ENCODE measurements at places on chromosomes 4 and X.
A peak's percentile ranks its signal among the peaks of the same experiment; 100 is the strongest.

DNA sequence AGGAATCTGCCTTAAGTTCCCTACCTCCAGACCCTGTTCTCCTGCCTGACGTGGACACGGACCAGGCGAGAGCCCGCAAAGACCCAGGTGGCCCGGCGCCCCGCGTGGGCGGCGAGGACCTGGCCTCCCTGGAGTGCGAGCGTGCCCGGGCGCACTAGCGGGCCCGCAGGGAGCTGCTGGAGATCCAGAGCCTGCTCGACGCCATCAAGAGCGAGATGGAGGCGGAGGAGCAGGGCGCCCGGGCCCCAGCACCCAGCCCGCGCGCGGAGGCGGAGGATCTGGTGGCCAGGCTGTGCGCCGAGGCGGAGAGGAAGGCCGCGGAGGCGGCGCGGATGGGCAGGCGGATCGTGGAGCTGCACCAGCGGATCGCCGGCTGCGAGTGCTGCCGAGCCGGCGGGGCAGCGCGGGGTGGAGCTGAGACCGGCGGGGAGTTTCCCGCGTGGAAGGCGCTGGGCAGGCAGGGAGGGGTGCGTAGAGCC, 18.2 kb downstream of the MRFAP1 start:
- no peak for DNase-seq

DNA sequence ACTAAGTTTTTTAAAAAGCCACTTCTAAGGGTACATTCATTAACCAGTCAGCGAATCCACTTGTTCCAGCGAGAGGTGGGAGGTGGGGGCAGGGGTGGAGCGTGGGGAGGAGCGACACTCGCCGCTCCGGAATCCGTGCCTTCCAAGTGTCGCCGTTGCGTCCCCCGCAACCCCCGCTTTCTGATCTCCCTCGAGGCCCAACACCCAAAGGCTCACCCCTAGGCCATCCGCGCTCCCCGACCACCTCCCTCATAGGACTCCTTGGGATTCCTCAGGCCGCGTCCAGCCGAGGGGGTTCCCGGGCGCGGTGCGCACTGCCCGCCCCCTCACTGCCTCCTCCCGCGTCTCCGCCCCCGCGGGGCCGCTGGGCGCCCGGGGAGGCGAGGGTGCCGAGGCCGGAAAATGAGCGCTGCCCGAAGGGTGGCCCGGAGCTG, 108.1 kb upstream of the STOX2 start:
- DNase-seq = no peak

GRCh38 chr4:110059556-110060191, 138.7 kb downstream of the ELOVL6 start:
- no peak for DNase-seq

DNA sequence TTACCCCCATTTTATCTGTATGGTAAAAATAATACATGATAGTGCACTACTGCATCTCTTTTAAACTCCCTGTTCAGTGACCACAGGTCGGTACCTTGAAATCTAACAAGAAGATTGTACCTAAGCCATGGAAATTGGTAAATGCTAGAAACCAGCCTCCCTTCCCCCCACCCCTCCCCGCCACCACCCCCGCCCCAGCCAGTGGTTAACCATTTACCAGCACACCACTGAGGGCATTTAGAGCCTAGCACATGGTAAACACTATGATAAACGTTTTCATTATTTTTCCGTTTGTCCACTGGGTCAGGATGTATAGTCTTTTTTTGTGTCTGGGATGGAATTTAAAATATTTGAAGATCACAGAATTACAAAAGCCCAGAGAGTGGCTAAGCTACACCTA, 703 bp upstream of the FTSJ1 start:
- DNase-seq = no peak

DNA sequence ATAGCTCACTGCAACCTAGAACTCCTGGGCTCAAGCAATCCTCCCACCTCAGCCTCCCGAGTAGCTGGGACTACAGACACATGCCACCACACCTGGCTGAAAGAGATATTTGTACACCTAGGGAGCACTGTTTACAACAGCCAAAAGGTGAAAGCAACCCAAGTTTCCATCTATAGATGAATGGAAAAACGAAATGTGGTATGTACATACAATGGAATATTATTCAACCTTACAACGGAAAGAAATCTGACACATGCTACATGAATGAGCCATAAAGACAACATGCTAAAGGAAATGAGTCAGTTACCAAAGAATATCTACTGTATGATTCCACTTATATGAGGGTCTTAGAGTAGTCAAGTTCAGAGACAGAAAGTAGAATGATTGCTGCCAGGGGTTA, 52.2 kb downstream of the ABCG2 start:
- peak; percentile 16 for DNase-seq

- no peak for DNase-seq
These were observed 442.9 kb upstream of the RASGEF1B start for GRCh38 chr4:81914623-81915022.

DNA sequence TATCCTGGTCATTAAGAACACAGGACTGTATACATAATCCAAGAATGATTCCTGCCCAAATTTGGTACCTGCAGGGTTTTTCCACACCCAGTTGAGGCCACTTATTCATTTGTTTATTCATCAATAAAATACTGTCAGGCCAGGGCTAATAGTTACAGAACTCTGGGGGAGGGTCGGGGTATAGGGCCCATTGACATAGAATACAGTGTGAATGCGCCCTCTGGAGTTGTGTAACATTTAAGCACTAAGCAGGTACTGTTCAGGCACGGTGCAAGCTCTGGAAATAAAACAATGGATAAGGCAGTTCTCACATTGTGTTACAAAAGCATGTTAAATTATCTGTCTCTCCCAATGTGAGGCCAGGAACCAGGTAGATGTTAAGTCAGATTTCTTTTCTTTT, 30.8 kb upstream of the LRBA start:
- DNase-seq = no peak

DNA sequence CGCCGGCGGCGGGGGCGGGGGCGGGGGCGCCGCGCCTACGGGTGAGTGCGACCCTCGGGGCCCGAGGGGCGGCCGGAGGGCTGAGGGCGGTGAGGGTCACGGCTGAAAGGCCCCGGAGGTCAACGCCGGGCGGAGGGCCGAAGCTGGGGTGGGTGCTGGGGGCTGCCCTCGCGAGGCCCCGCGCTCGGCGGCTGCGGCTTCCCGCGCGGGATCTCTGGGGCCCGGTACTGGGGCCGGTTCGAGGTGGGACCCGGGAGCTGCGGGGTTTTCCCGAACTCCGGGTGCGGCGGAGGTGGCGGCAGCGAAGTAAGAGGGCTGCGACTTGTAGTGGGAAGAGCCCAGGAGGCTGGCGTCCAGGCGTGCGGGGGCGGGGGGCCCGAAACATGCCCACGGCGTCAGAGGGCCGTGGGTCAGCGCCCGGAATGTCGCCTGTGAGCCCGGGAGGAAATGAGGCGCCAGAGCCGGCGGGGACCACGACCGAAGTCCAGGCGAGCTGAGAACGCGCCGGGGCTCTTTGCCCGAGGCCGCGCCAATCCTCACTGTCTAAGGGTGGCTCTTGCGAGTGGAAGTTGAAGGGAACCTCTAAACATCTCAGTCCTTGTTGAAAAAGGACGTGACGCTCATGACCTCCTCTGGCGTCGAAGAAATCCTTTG, 407 bp downstream of the IL13RA1 start:
- peak; percentile 0 for DNase-seq

DNA sequence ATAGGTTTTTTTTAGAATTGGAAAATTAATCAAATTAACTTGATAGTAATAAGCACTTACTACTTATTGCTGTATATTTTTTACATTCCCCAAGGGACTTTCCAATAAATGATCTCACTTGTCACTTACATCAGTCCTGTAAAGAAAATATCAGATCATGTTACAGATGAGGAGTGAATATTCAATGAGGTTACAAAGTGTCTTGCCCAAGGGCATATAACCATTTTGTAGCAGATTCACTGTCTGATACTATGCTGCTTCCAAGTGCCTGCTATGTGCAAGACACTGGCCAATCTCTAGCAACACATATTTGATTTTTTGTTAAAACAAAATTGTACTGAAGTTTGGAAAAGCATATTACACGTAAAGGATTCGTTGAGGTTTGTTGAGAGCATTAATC, 1287.7 kb downstream of the FAM133A start:
- DNase-seq = no peak

DNA sequence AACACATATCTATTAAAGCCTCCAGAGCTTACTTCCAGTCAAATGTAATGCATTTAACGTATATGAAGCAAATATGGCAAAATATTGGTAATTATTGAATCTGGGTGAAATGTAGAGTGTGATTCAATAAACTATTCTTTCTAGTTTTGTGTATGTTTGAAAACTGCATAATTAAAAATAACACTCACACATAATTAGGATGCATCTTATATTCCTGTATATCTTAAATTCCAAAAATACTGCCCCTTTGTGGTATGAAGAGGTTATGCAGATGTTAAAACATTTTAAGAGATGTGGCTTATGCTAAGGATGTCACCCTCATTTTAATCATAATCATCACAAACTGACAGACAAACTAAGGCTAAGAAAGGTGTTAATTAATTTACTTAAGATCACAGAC, 182.9 kb downstream of the COX18 start:
- no peak for DNase-seq

- no peak for DNase-seq
These were observed 5.7 kb downstream of the SLC6A8 start for GRCh38 chrX:153693216-153694086.

- no peak for DNase-seq
These were observed 198.6 kb downstream of the MAGEB5 start for GRCh38 chrX:26414534-26414933.

- DNase-seq = no peak
These were observed 35.1 kb downstream of the PIGG start for GRCh38 chr4:534101-534575.

All from HFFc6 (cell line).